Astrocyte (in vitro differentiated cells and primary cell): ENCODE measurements at places on chromosomes 5 and 9. TPM values are rescaled to one million over a fixed set of nuclear protein-coding genes. Genes with fewer than 3 reads are reported as not detected.

Gene NR6A1
- 14.5 and 20.8 TPM in 2 replicates for total RNA-seq

Gene SHOC1
- total RNA-seq = not detected in 2 replicates

Gene SLC34A3
- total RNA-seq = 0.09 TPM in 1 of 2 replicates, not detected in the other

Gene SLC22A4
- total RNA-seq = 4.1 and 4.5 TPM in 2 replicates

Gene TRIM7
- total RNA-seq = 0.22 and 0.27 TPM in 2 replicates

Gene SPINK6
- total RNA-seq = not detected in 2 replicates

GRCh38 chr5:8576178-8576577 lies 707.2 kb downstream of the MTRR start:
- no peak for DNase-seq
- no peaks in the 10 kb centered on the region for H3K27me3 ChIP-seq
- no peak overlapping the region for H3K27ac ChIP-seq

DNA sequence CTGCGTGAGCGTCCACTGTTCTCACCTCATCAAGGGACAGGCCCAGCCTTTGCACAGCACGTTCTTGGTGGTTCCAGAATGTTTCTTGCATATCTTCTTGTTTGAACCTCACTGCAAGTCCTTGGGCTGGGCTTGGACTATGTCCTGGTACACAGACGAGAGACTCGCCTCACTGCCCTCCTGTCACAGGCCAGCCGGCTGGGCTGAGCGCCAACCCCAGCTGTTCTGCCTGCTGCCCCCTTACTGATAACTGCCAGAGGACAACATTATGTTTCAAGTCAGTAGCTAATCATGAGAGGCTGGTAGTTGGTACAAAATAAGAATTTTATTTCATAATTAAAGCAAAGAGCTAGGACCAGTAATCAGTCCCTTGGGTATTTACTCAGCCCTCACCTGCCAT lies 52.8 kb upstream of the LRRTM2 start:
- DNase-seq = no peak
- peaks cover 64% of the 10 kb centered on the region for H3K36me3 ChIP-seq
- no peak overlapping the region for H3K4me3 ChIP-seq

GRCh38 chr9:125831054-125831453 lies 83.9 kb downstream of the PBX3 start:
- H3K4me1 ChIP-seq = no peaks in the 10 kb centered on the region
- DNase-seq = no peak
- no peak overlapping the region for H3K27ac ChIP-seq
- H3K36me3 ChIP-seq = no peaks in the 10 kb centered on the region
- H3K27me3 ChIP-seq = no peaks in the 10 kb centered on the region
- no peak overlapping the region for H3K4me3 ChIP-seq

- no peak overlapping the region for H3K4me3 ChIP-seq
- H3K27me3 ChIP-seq = no peaks in the 10 kb centered on the region
- H3K4me1 ChIP-seq = no peaks in the 10 kb centered on the region
- H3K36me3 ChIP-seq = no peaks in the 10 kb centered on the region
Measured at GRCh38 chr5:79547429-79547822, 33.5 kb upstream of the HOMER1 start.

- DNase-seq = no peak
- no peak overlapping the region for H3K27ac ChIP-seq
- no peaks in the 10 kb centered on the region for H3K4me1 ChIP-seq
- no peaks in the 10 kb centered on the region for H3K36me3 ChIP-seq
- H3K27me3 ChIP-seq = no peaks in the 10 kb centered on the region
Measured at GRCh38 chr5:112660359-112660758, 77.3 kb upstream of the APC start.

DNA sequence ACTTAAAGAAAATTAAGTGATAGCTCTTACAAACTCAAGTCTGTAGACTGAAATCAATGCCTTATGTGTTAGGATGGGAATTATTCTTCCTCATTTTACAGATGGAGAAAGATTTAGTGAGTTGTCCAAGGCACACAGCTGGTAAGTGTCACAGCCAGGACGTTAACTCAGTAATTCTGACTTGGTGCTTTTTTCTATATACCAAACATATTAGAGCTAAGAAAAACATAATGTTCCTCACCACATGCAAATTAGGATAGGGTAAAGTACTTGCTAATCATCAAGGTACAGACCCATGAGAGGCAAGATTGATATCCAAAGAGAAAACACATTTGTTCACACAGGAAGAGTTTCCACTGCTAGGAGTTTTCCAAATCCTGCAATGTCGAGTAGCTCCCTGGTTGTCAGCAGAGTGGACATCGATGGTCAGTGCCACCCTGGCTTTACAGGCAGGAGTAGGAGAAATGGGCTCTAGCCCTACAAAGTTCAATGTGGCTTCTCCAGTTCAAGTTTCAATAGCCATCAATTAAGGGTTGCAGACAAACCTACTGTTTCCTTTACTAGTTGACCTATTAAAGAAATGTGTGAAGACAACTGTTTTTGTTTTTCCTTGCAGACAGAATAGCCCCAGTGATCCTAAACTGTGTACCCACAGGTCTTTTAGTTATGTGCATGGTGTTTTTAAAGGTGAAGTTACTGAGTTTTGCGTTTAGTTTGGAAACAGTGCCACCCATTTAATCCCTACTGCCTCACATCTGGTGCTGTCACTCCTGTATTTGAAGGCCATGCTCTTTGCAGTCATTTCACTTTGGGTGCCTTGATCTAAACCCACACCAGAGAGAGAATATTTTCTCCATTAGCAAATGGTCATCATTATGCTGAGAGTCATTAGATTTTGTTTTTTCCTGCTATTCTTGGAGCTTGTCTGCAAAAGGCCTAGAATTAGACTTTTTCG lies 460.8 kb upstream of the SMARCA2 start:
- H3K4me3 ChIP-seq = no peak overlapping the region
- H3K36me3 ChIP-seq = no peaks in the 10 kb centered on the region
- H3K27me3 ChIP-seq = no peaks in the 10 kb centered on the region
- DNase-seq = no peak

- no peaks in the 10 kb centered on the region for H3K36me3 ChIP-seq
- H3K27me3 ChIP-seq = no peaks in the 10 kb centered on the region
- H3K27ac ChIP-seq = no peak overlapping the region
- peaks cover 5% of the 10 kb centered on the region for H3K4me1 ChIP-seq
- no peak overlapping the region for H3K4me3 ChIP-seq
Measured at GRCh38 chr5:143893638-143894037, 81.7 kb downstream of the HMHB1 start.

DNA sequence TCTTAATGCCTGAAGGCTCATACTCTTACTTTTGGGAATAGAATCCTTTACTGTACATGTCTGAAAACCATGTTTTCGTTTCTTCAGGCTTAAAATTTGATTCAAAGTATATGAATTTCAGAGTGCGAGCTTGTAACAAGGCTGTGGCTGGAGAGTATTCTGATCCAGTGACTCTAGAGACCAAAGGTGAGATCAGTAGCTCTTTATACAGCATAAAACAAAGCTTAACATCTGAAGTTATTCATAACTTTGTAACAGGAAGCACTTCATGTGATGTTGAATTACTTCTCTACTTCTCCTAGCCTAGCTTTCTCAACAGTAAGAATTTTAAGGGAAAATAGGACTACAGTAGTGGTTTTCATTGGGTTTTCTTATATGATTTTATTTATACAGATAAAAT lies 49.4 kb upstream of the FKTN start:
- no peaks in the 10 kb centered on the region for H3K27me3 ChIP-seq
- no peak for DNase-seq
- H3K27ac ChIP-seq = no peak overlapping the region

- DNase-seq = peak; percentile 13
- H3K27me3 ChIP-seq = no peaks in the 10 kb centered on the region
- no peaks in the 10 kb centered on the region for H3K36me3 ChIP-seq
- H3K4me3 ChIP-seq = no peak overlapping the region
- no peak overlapping the region for H3K27ac ChIP-seq
Measured at GRCh38 chr5:35138232-35138631, 90.5 kb upstream of the AGXT2 start.

GRCh38 chr9:95756101-95756500 lies 119.4 kb upstream of the ERCC6L2 start:
- no peaks in the 10 kb centered on the region for H3K4me1 ChIP-seq
- H3K36me3 ChIP-seq = no peaks in the 10 kb centered on the region
- no peak overlapping the region for H3K27ac ChIP-seq
- no peak overlapping the region for H3K4me3 ChIP-seq
- DNase-seq = no peak

GRCh38 chr9:21964925-21965385 lies 29.2 kb downstream of the CDKN2A start:
- H3K4me1 ChIP-seq = peaks cover 16% of the 10 kb centered on the region
- peaks cover 4% of the 10 kb centered on the region for H3K36me3 ChIP-seq
- peak overlapping the region; percentile 48 for H3K4me3 ChIP-seq
- H3K27me3 ChIP-seq = peaks cover 29% of the 10 kb centered on the region

DNA sequence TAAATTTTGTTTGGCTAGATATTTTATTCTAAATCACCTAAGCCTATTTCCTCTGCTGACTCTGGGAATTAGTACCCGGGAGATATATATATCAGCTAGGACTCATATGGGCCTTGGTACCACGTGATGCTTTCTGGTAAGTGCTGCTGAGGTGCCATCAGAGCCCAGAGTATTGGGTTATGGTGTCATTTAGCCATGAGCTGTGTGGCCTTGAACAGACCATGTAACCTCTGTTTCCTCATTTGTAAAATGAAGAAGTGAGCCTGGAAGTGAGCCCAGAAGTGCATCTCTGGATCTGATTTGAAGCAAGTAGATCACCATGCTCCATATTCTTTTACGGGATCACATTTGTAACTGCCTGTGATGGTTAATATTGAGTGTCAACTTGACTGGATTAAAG lies 126.1 kb downstream of the GPBP1 start:
- H3K27ac ChIP-seq = no peak overlapping the region
- no peaks in the 10 kb centered on the region for H3K27me3 ChIP-seq

- H3K27ac ChIP-seq = no peak overlapping the region
- no peak for DNase-seq
- H3K4me1 ChIP-seq = peaks cover 16% of the 10 kb centered on the region
Measured at GRCh38 chr9:129273136-129273895, 95.3 kb upstream of the IER5L start.

- H3K27me3 ChIP-seq = no peaks in the 10 kb centered on the region
- H3K36me3 ChIP-seq = no peaks in the 10 kb centered on the region
- peak overlapping the region; percentile 32 for H3K27ac ChIP-seq
- peak; percentile 54 for DNase-seq
- no peak overlapping the region for H3K4me3 ChIP-seq
Measured at GRCh38 chr5:153619771-153620170, 129.3 kb downstream of the GRIA1 start.

DNA sequence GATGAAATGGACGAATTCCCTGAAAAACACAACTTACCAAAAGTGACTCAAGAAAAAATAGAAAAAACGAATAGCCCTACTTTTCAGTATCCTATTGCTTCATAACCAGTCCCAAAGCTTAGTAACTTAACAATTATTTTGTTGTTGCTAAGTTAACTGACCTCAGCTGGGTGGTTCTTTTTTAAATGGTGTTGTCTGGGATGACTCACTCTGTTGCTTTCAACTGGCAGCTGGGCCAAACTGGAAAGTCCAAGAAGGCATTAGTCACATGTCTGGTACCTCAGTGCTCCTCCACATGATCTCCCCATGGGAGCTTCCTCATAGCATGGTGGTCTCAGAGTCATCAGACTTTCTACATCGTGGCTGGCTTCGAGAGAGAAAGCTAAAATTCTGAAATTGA lies 47.8 kb upstream of the ADAMTS2 start:
- DNase-seq = peak; percentile 23
- H3K4me1 ChIP-seq = no peaks in the 10 kb centered on the region
- no peak overlapping the region for H3K27ac ChIP-seq
- no peak overlapping the region for H3K4me3 ChIP-seq

- no peak overlapping the region for H3K27ac ChIP-seq
- H3K4me1 ChIP-seq = no peaks in the 10 kb centered on the region
- no peak overlapping the region for H3K4me3 ChIP-seq
Measured at GRCh38 chr5:2157372-2157771, 274.6 kb upstream of the IRX4 start.

- H3K4me3 ChIP-seq = no peak overlapping the region
- H3K36me3 ChIP-seq = no peaks in the 10 kb centered on the region
- no peak overlapping the region for H3K27ac ChIP-seq
- H3K4me1 ChIP-seq = no peaks in the 10 kb centered on the region
- no peak for DNase-seq
- peaks cover 3% of the 10 kb centered on the region for H3K27me3 ChIP-seq
Measured at GRCh38 chr9:87515006-87515405, 17.3 kb downstream of the DAPK1 start.

GRCh38 chr5:134420343-134420742 lies 8.7 kb upstream of the CDKN2AIPNL start:
- H3K27ac ChIP-seq = no peak overlapping the region
- H3K36me3 ChIP-seq = no peaks in the 10 kb centered on the region
- no peak overlapping the region for H3K4me3 ChIP-seq
- H3K27me3 ChIP-seq = no peaks in the 10 kb centered on the region
- peak; percentile 11 for DNase-seq
- H3K4me1 ChIP-seq = no peaks in the 10 kb centered on the region

- peak overlapping the region; percentile 57 for H3K27ac ChIP-seq
- peaks cover 4% of the 10 kb centered on the region for H3K36me3 ChIP-seq
- peaks cover 44% of the 10 kb centered on the region for H3K4me1 ChIP-seq
Measured at GRCh38 chr9:128091144-128091543, 23.1 kb downstream of the SLC25A25 start.

GRCh38 chr5:45109636-45110035 lies 300.9 kb downstream of the MRPS30 start:
- no peaks in the 10 kb centered on the region for H3K27me3 ChIP-seq
- no peaks in the 10 kb centered on the region for H3K4me1 ChIP-seq

- H3K4me1 ChIP-seq = peaks cover 10% of the 10 kb centered on the region
- no peak for DNase-seq
- H3K27me3 ChIP-seq = peaks cover under 1% of the 10 kb centered on the region
- H3K36me3 ChIP-seq = no peaks in the 10 kb centered on the region
- H3K27ac ChIP-seq = no peak overlapping the region
Measured at GRCh38 chr9:96871176-96871575, 16.9 kb upstream of the ZNF782 start.

DNA sequence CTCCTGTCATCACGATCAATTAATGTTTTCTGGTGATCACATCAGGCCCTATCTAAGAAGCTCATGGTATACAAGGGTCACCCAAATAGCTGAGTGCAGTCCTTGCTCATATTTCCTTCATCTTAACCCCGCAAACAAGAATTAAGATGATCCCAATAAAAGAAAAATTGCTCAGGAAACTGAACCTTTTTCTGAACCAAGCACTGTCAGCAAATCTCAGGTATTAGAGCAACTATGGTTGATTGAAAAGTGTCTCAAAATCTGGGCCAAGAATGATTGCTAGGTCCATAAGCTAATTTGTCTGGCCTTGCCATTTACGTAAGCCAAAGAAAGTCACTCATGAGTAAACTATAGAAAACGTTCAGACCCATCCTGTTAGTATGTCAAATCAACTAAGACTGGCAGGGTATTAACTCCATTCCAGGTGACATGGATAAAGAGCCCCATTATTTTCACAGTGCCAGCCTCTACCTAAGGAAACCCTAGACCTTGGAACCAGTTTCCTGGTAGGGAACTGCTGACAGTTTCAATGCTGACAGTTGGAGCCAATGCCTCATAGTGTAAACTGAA lies 209.3 kb downstream of the DEPDC1B start:
- DNase-seq = no peak
- H3K4me3 ChIP-seq = no peak overlapping the region
- H3K27ac ChIP-seq = no peak overlapping the region
- H3K36me3 ChIP-seq = no peaks in the 10 kb centered on the region
- H3K4me1 ChIP-seq = peaks cover 2% of the 10 kb centered on the region

GRCh38 chr5:154077696-154078095 lies 38.9 kb downstream of the MFAP3 start:
- peak; percentile 65 for DNase-seq
- H3K4me1 ChIP-seq = peaks cover 7% of the 10 kb centered on the region
- H3K27ac ChIP-seq = no peak overlapping the region
- no peaks in the 10 kb centered on the region for H3K27me3 ChIP-seq
